ENCODE measurements at places on chromosomes 1 and 21.
A peak's percentile ranks its signal among the peaks of the same experiment; 100 is the strongest.

DNA sequence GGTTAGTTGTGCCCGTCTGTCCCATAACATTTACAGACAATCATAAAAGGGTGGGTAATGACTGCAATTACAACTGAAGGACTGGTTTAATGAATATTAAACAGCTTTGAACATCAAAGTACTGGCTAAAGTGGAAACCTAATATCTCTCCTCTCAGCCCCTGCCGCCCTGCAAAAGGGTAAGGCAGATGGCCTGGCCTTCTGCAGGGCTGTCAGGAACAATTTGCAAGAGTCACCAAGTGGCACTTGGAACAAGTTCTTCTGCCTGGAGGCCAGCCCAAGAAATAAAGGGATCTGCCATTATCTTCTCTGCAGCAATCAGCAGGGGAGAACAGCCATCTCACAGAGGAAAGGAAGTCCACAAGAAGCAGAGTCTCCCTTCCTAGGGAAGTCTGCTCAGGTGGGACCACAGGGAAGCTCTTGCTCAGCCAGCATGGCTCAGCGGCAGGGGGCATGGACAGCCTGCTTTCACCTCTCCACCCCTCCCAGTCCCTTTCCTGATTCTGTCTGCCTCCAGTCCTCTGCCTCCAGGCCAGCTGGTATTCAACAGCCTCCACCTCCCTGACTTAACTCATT is 96.1 kb downstream of the TRABD2B start:
- DNase-seq, result no peak

- no peak for DNase-seq
These were observed 16.0 kb downstream of the CYYR1 start for GRCh38 chr21:26557106-26557505.

DNA sequence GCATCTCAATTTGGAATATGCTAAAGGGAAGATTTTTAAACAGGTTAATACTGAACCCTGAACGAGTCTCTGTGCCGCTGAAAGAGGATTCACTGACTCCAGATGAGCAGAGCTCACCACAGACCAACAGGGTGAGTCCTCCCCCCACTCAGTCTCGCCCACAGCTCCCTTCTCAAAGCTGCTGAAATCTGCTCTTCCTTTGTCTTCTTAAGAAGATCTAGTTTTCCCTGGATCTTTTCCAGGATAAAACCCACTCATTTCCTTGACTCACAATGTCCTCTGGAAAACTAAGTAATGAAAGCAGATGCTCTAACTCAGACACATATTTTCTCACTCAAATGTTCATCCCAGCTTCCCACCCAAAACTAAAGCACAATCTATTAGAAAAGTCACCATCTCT is 447.0 kb upstream of the PKN2 start:
- no peak for DNase-seq

DNA sequence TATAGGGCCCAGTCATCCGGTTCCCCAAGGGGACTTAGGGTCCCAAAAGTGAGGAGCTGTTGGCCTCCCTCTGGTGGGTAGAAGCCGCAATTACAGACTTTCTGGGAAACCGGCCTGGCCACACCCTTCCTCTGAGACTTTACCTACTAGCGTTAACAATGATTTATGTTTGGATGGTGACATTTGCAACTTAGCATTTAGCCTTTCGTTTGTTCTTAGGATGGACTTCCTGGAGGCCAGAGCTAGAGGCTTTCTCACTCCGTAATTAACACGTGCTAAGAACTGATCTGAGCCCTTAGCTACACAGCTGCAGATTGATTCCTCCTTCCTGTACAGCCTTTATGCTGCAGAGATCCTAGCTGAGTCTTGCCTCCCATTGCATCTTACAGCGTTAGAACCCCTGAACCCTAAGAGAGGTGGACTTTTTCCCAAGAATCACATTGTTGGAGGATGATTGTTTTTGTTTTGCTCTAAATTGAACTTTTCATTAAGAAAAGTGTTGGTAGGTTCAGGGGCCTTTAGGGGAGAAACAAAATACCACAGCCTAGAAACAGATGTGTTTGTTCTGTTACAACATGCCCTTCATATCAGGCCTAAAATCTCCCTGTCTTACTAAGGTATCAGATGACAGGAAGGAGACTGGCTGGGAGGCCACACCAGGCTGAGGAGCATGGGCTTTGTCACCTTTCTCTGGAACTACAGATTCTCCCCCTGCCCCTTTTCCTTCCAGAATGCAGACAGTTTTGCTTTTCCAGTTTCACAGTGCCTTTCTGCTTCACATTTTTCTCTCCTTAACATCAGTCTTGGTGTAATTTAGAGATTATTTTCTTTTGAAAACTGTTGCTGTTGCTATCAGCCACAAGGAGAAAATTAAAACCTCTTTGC is 1.9 kb downstream of the S100A11 start:
- peak; percentile 33 for DNase-seq

DNA sequence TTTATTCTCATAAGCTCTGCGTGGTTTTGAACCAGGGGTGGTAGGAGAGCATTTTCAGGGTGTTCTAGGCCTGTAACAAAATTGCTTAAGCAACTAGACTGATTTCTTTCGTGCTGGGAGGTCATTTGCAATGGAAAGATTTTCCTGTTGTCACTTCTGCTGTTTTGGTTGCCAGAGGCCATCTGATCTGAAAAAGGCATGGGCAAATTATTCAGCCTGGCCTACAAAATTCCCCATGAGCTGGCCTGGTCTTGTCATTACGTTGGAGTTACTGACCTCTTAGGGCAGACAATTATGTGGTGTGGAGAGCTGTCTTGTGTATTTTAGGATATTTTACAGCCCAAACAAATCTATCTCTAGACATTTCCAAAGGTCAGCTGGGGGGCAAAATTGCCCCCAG is 444.4 kb upstream of the DAB1 start:
- no peak for DNase-seq

- no peak for DNase-seq
These were observed 68.3 kb downstream of the NENF start for GRCh38 chr1:212500983-212501382.

Data from stimulated activated CD8-positive, alpha-beta memory T cell treated with anti-CD3 and anti-CD28 coated beads, Interleukin-2, amount 100 ng/mL, for 1 hour (primary cell).